ENCODE measurements at places on chromosomes 1 and 21. TPM values are rescaled to one million over a fixed set of nuclear protein-coding genes. Genes with fewer than 3 reads are reported as not detected.

- no peak for DNase-seq
Observed at GRCh38 chr1:156458181-156458503, 42.4 kb downstream of the MEF2D start.

The PROK1 gene
- polyA plus RNA-seq = not detected

The SPRR4 gene
- polyA plus RNA-seq = not detected

GRCh38 chr1:178232108-178232507 is 138.2 kb downstream of the RASAL2 start:
- no peak for DNase-seq

- no peak for DNase-seq
Observed at GRCh38 chr1:218521414-218522169, 176.5 kb downstream of the TGFB2 start.

GRCh38 chr1:93960641-93961147 is 51.5 kb upstream of the GCLM start:
- no peak for DNase-seq

The OR2L8 gene
- not detected for polyA plus RNA-seq

- DNase-seq = no peak
Observed at GRCh38 chr1:217004776-217005436, 281.7 kb upstream of the ESRRG start.

GRCh38 chr21:34695434-34695833 is 26.6 kb downstream of the CLIC6 start:
- DNase-seq = no peak

DNA sequence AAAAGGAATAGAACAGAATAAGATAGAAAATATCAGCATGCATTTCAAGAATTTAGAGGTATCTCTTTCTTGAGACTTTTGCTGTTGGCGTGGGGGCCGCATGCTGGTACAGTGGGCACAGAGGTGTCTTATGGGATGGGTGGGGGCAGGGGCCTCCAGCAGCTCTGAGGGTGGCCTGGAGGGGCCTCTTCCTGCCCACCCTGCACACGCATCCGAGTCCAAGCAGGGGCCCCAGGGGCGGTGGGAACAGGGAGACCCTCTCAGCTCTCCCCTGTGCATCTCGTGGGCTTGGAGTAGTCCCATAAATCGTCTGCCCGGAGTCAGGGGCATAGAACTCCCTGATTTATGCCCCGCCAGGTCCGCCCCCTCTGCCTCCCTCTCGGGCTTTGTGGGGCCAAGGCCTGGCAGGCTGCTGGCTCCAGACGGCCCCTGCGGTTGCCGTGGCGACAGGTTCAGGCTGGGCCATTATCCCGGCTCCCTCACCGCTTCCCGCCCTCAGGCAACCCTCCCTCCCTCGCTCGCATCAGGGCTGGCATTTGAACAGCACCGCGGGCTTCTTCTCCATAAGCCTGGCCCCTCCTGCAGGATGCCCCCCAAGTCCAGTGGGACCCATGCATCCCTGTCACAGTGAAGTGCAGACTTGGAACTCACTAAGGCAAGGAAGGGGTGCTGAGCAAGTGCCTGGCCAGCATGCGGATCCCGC is 133.2 kb upstream of the ZBTB40 start:
- DNase-seq = no peak

The CCDC30 gene
- 21.0 TPM for polyA plus RNA-seq

The SH2D5 gene
- polyA plus RNA-seq = 1.5 TPM

- no peak for DNase-seq
Observed at GRCh38 chr1:89037186-89037585, 14.5 kb upstream of the GBP3 start.

- no peak for DNase-seq
Observed at GRCh38 chr1:225354906-225355305, 72.9 kb downstream of the LBR start.

The ANGPTL3 gene
- polyA plus RNA-seq = 12.7 TPM

- DNase-seq = no peak
Observed at GRCh38 chr1:13451399-13451965, 41.2 kb downstream of the PRAMEF20 start.

GRCh38 chr1:17780916-17781315 is 25.8 kb downstream of the ACTL8 start:
- DNase-seq = no peak

The TDRD10 gene
- polyA plus RNA-seq = 2.2 TPM

The CNKSR1 gene
- polyA plus RNA-seq = 20.0 TPM

DNA sequence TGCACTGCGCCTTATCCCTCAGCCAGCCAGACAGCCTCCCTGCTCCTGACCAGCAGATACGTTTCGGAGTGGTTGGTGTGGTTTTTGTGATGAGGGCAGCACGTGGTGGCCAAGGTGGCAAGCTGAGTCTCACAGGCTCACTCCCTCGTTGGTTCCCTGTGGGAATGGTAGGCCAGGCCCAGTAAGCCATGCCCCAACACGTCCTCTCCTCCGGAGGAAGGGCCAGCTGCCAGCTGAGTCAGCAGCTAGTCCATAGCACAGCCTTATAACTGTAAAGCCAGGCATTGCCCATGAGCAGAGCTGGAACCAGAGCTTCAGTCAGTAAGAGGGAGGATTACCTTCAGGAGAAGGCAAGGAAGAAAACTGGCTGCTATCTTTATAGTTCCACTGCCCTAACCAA is 29.5 kb downstream of the SZRD1 start:
- DNase-seq = no peak

The SGIP1 gene
- polyA plus RNA-seq = 10.8 TPM

DNA sequence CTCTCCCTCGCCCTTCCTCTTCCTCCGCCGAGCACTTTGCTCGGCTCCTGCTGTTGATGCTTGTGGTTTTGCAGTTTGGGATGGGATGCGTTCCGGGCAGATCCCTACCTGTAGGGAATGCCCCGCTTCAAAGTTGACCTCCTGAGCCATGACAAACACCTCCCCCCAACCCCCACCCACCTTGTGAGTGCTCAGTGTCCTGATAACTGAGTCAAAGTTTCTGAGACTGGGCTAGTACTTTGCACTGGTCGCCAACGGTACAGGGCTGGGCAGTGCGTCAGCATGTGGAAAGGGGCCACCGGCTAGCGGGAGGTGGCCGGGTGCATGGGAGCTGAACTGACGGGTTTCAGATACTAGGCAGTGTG is 771 bp downstream of the RABGAP1L start:
- no peak for DNase-seq

GRCh38 chr1:61050541-61051442 is 31.6 kb upstream of the NFIA start:
- no peak for DNase-seq

GRCh38 chr1:233704898-233705723 is 91.2 kb downstream of the KCNK1 start:
- DNase-seq = peak; percentile 24

The SPRR2E gene
- polyA plus RNA-seq = not detected

The EPHX1 gene
- 52.0 TPM for polyA plus RNA-seq

- DNase-seq = no peak
Observed at GRCh38 chr1:209364716-209365115, 218.8 kb upstream of the CAMK1G start.

GRCh38 chr1:111731956-111732355 is 7.2 kb downstream of the INKA2 start:
- no peak for DNase-seq

- DNase-seq = no peak
Observed at GRCh38 chr1:200436436-200436835, 26.6 kb upstream of the ZNF281 start.

- no peak for DNase-seq
Observed at GRCh38 chr21:39730418-39731157, 14.4 kb upstream of the IGSF5 start.

The RHD gene
- 0.37 TPM for polyA plus RNA-seq

The ASCL5 gene
- 0.15 TPM for polyA plus RNA-seq

Measured in renal cortex interstitium (tissue), 15 donors.